ENCODE measurements at places on chromosomes 12 and 14.

- no peak for DNase-seq
Measured at GRCh38 chr12:71439362-71439612, 311 bp upstream of the LGR5 start.

DNA sequence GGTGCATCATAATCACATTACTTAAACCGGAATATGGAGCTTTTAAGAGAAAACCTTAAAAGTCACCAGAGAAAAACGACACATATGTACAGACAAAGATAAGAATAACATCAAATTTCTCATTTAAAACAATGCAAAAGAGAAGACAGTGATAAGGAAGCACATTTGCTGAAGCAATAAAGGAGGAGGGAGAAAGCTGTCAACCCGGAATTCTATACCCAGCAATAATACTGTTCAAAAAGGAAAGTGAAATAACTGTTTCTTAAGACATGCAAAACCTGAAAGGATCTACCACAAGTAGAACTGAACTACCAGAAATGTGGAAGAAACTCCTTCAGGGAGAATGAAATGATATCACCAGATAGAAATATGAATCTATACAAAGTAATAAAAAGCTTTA is 15.4 kb downstream of the SLC6A13 start:
- DNase-seq, result no peak

GRCh38 chr14:106062502-106063272 is 536.3 kb downstream of the TMEM121 start:
- DNase-seq, result no peak

GRCh38 chr12:4387607-4388006 is 8.1 kb upstream of the FGF23 start:
- DNase-seq, result no peak

GRCh38 chr14:104726600-104727451 is 2.8 kb downstream of the ADSS1 start:
- DNase-seq, result no peak

DNA sequence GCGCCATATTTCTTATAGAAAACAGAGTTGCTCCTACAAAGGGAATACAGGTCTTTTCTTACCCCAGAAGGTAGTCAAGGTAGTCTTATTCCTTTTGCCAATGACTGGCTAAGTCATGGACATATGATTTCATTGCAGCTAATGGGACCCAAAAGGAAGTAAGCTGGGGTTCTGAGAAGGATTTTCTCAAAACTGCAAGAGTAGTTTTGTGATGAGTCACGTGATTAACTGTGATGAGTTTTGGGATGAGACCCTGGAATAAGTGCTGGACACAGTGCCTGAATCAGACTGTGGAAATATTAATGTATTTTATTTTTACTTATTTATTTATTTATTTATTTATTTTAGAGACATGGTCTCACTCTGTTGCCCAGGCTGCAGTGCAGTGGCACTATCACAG is 13.4 kb upstream of the NIN start:
- DNase-seq, result no peak

GRCh38 chr12:52691076-52691840 is 11.1 kb upstream of the KRT1 start:
- no peak for DNase-seq

GRCh38 chr14:91947475-91948184 is at the start of gene FBLN5:
FBLN5 (minus strand) TSS chr14:91947694; CDS start chr14:91947229, 465 bp downstream.
- DNase-seq, result no peak

DNA sequence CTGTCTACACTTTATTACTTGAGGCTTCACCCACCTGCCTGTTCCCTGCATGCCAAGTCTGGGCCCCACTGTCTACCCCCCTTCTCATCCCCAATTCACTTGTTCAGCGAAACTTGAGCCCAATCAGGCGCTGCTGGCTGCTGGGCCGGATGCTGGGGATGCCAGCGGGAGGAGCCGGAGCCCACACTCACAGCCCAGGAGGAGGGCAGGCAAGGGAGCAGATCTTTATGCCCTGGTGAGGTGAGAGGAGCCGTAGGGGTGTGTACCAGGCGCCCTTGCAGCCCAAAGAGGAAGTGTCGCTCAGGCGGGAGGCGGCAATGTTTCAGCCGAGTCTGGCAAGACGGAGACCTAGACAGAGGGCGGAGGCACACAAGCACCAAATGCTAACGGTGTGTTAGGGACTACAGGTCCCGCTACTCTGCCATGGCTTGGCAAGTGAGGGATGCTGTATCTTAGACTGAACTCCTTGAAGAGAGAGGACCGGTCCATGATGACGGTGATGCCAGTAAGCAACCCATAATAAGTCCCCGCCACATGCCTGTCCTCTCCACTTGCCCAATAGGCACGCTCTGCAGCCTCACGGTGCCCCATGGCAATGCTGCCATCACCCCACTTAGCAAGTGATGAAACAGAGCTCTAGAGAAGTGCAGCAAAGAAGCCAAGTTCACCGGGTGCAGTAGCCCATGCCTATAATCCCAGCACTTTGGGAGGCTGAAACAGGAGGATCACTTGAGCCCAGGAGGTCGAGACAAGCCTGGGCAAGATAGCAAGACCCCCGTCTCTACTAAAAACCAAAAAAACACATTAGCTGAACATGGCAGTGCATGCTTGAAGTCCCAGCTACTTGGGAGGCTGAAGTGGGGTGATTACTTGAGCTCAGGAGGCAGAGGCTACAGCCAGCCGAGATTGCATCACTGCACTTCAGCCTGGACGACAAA is 41.6 kb downstream of the LRRC74A start:
- DNase-seq, result peak; percentile 39

GRCh38 chr14:36941783-36942521 is 230.5 kb downstream of the SLC25A21 start:
- peak; percentile 88 for DNase-seq

DNA sequence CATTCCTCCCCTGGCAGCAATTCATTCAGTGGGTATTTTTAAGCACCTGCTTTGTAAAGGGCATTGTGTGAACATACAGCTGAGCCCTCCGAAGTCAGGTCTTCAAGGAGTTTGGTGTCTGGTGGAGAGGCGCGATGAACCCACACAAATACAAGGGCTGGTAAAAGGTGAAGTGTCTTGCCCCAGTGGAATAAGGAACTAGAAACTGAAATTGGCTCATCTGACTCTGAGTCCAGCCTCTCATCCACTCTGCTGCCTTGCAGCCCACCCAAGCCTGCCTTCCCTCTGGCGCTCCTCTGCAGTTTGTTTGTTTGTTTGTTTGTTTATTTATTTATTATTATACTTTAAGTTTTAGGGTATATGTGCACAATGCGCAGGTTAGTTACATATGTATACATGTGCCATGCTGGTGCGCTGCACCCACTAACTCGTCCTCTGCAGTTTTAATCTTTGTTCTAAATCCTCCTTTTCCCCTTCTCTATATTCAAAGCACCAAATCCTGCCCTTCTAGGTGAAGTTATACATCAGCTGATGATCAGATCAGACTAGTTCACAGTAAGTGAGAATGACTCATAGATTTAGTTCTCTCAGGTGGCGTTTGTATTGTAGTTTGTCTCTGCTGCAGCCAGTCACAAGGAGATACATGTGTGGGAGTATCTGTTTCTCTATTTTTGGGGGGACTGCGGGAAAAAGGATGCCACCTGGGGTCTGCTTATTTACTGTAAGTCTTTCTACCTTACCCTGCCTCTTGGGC is 394.5 kb downstream of the APAF1 start:
- no peak for DNase-seq

DNA sequence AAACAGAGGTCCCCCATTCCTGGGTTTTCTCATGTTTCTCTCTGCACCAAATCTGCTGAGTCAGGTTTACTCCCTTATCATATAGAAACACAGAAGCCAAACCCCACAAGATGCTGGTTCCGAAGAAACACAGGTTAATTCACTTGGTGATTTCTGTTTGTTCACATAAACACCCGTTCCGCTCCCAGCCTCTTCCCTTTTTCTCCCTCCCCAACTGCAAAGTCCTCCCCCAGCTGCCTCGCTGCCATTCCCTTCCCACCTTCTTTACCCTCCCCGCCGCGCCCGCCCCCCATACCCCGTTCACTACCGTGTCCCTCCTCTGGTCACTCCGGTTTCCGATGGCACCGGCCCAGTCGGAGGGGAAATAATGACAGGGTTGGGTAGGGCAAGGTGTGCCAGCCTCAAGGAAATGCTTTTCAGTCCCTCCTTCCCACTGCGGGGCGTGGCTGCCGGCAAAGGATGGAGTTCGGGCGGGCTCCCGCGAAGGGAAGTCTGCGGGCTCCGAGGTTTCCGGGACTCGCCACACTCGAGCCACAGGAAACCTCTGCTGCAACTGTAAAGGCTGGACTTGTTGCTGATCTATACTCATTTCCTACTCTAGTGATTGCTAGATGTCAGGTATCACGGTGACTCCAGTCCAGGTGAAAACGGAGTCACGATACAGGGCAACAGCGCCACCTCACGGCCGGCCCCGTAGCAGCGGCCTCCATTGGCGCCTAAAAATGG is at the start of gene STYK1:
Gene STYK1, minus strand, starts transcription at position 394 of the 726 bp plus-strand sequence. CDS start 39,434 bp downstream, outside the sequence.
- peak; percentile 66 for DNase-seq

- DNase-seq, result no peak
Measured at GRCh38 chr14:73465823-73466532, 7.6 kb upstream of the NUMB start.

GRCh38 chr12:115385141-115385540 is 701.2 kb upstream of the TBX3 start:
- DNase-seq, result no peak

DNA sequence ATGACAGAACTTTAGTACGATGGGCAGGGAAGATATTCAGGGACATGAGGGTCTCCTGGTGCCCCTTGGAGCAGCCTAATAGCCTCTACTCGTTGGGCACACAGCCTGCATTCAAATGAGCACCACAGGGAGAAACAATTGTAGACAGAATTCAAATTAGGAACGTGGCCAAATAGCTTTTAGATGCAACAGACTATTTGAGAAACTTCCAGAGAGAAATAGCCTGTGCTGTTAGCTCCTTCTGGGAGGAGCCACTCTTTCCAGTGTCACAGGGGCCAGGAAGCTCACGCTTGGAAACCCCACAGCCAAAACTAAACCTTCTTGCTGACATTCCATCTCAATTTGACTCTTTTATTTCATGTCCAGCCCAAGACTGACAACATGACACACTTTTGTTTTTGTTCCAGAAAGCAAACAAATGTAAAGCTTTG is 114.5 kb downstream of the RPAP3 start:
- no peak for DNase-seq

DNA sequence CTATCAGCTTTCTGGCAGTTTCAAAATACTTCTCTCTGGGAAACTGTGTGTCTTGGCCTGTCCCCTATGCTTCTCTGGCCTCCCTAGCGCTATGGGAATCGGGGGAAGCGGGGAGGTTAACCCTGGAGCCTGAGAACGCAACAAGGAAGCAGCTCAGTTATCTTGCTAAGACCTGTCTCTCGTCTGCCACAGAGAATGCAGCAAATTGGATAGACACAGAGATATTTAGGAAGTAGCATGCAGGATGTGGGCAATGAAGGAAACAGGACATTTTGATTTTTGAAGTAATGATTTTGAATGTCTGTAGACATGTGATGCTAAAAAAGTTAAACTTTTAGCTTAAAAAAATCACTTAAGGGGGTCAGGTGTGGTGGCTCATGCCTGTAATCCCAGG is 6.6 kb upstream of the CALCOCO1 start:
- DNase-seq, result no peak

DNA sequence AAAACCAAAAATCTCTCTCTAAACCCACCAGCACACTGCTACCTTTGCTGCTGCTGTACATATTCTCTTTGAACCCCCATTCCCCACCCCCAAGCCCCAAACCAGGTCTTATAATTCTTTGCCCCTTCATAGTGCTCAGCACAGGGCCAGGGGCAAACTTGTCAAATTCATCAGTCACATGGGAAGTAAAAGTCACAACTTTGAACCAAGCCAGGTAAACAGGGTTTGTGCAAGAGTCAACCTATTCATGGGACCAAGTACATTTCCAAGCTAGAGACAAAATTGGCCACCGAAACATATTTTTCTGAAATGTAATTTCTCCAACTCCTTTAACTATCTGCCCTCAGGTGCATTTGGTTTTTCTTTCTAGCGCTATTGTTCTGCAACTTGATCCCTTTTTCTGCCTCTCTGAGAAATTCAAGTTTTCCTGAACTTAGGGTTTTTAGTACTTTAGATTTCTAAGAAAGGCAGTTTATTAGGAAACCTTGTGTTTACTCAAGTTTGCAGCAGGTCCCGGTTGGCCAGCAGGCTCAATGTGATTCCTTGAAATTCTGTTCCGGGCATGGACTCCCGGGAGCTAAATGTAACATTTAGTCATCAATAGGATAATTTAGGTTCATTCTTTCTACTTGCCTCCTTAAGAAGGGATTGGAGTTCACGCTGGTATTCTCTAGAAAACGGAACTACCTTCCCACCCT is 230.5 kb downstream of the EFCAB11 start:
- no peak for DNase-seq

GRCh38 chr14:90536092-90536491 is 139.3 kb downstream of the CALM1 start:
- DNase-seq, result no peak

DNA sequence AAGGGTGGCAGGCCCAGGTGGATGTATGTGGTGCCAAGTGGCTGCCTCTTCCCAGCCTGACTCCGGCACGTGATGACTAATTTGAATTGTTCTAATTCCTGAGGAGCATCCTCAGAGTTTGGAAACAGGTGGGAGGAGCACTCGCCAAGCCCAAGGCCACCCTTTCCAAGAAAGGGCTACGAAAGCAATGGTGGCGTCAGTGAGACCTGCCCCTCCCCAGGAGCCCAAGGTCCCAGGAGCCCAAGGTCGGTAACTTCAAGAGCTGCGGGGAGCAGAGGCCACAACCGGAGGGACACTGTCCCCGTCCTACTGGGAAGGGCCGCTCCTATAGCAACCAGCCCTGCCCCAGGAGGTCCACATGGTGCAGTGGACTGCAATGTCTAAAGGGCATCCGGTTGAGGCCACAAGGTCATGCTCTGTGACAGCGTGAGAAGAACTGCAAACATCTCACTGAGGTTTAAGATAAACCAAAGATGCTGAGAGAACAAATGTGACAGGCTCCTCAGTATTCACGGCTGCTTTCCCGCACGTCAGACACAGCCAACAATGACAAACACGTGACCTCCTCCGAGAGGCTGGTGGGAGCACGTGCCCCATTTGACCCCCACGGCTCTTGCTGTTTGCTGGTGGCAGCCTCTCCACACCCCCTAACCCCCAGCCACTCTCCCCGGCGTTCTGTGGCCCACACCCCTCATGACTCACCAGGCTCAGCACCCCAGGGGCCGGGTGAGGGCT is 79.6 kb downstream of the ITPK1 start:
- DNase-seq, result no peak

DNA sequence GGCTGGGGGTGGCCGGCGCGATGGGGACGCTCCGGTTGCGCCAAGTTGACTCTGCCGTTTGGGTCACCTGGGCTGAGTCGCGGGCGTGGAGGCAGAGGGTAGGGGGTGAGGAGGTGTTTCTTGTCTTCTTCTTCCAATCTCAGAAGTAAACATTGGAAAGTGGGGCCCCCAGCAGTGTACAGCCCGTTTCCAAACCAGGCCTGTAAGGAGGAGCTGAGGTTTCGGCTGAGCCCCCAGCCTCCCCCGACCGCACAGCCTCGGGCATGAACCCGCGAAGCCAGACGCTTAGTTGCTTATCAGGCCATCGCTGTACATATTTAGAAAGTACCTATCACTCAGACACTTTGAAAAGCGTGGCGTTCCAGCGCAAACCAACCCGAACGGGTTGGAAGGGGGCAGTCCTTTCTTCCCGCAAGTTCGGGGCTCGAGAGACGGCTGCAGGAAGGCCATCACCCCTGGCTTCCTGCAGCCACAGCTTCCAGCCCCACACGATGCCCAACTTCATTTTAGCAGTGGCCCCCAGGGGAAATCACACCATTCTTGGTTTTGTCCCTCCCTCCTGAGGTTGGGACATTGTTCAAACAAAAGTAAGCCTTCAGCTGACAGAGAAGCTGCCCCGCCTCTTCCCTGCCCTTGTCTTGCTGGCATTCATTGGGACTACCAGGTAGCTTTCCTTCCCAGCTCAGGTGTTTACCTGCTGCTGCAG is 164.1 kb downstream of the ZFP36L1 start:
- DNase-seq, result no peak
